Muscle of arm (tissue), 14 donors: ENCODE measurements at places on chromosomes 1 and 21. TPM values are rescaled to one million over a fixed set of nuclear protein-coding genes. Genes with fewer than 3 reads are reported as not detected.

AMY2B gene
- 25.1 TPM for polyA plus RNA-seq

HPDL gene
- not detected for polyA plus RNA-seq

MX2 gene
- polyA plus RNA-seq = 1.5 TPM

BARHL2 gene
- polyA plus RNA-seq = not detected

KCNJ6 gene
- polyA plus RNA-seq = 2.1 TPM

GPR37L1 gene
- polyA plus RNA-seq = 0.11 TPM

NBPF10 gene
- 1.8 TPM for polyA plus RNA-seq

RHD gene
- 0.52 TPM for polyA plus RNA-seq

ATP1A4 gene
- 4.6 TPM for polyA plus RNA-seq

CRYBG2 gene
- not detected for polyA plus RNA-seq

VANGL1 gene
- polyA plus RNA-seq = 5.9 TPM

CHD1L gene
- 32.3 TPM for polyA plus RNA-seq

PROK1 gene
- polyA plus RNA-seq = not detected

NCF2 gene
- 4.7 TPM for polyA plus RNA-seq

PCP4L1 gene
- not detected for polyA plus RNA-seq

RASSF5 gene
- polyA plus RNA-seq = 6.7 TPM

STXBP3 gene
- polyA plus RNA-seq = 47.1 TPM

TAL1 gene
- polyA plus RNA-seq = 4.2 TPM

RGS13 gene
- not detected for polyA plus RNA-seq

DMRTA2 gene
- polyA plus RNA-seq = not detected

NKAIN1 gene
- polyA plus RNA-seq = 0.90 TPM

SLC6A9 gene
- polyA plus RNA-seq = 2.6 TPM

KCNK2 gene
- 4.5 TPM for polyA plus RNA-seq

HFM1 gene
- polyA plus RNA-seq = 4.5 TPM

HTR6 gene
- not detected for polyA plus RNA-seq

ESRRG gene
- polyA plus RNA-seq = 11.0 TPM

DIRAS3 gene
- 7.3 TPM for polyA plus RNA-seq

S100A16 gene
- 56.0 TPM for polyA plus RNA-seq

ANGPTL7 gene
- polyA plus RNA-seq = 1.6 TPM

RPE65 gene
- not detected for polyA plus RNA-seq

OR2L2 gene
- not detected for polyA plus RNA-seq

OR6F1 gene
- not detected for polyA plus RNA-seq

CACHD1 gene
- polyA plus RNA-seq = 11.9 TPM

SGIP1 gene
- polyA plus RNA-seq = 1.8 TPM

TFF3 gene
- 8.4 TPM for polyA plus RNA-seq

ELAPOR1 gene
- 0.45 TPM for polyA plus RNA-seq
